ENCODE measurements at places on chromosomes 11 and 22.

GRCh38 chr22:42817556-42817955 is 39.5 kb downstream of the ARFGAP3 start:
- no peak for DNase-seq

GRCh38 chr22:48198489-48199459 is 1436.3 kb downstream of the TBC1D22A start:
- no peak for DNase-seq

DNA sequence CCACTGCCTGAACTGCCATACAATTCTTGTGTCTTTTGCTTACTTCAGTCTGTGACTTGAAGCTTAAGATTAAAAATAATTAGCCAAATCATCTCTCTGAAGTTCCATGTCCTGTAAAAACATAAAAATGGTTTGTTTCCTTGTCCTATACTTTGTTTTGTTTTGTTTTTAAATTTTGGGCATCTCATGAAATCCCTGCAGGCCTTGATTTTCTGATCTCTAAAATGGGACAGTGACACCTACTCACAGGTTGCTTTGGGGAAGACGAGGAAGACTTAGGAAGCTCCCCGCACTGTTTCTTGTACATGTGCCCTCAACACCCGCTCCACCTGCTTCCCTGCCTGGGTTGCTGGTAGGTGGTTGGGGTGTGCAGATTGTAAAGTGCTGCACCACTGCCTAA is 38.9 kb downstream of the TSPAN18 start:
- DNase-seq = no peak

DNA sequence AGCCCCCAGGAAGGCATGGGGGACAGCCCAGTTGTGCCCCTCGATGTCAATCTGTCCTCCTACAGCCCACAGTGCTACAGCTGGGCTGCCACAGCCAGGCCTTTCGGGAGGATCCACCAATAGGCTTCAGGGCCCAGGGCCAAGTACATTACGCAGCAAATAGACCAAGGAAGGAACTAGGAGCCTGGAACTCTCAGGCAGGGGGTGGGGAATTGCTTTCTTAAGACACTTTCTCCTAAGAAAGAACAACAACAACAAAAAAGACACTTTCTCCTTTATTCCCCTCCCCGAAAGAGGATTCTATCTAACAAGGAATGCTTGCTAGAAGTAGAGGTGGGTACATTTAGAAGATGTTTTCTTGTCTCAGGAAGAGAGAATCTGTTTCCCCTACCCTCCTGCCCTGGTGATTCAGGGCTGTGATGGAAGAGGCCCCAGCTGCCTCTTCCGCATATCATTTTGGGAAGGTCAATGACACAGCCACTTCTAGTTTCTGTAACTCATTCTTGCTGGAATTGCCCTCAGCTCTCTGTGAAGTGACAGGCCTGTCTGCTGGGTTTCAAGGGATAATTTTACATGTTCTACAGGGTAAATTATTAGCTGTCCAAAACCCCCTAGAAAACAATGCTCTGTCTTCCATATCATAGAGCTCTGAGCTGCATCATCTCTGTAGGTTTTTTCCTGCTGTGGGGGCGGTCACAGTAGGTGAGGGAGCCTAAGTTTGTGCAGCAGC is 6.0 kb upstream of the MALAT1 start:
- no peak for DNase-seq

DNA sequence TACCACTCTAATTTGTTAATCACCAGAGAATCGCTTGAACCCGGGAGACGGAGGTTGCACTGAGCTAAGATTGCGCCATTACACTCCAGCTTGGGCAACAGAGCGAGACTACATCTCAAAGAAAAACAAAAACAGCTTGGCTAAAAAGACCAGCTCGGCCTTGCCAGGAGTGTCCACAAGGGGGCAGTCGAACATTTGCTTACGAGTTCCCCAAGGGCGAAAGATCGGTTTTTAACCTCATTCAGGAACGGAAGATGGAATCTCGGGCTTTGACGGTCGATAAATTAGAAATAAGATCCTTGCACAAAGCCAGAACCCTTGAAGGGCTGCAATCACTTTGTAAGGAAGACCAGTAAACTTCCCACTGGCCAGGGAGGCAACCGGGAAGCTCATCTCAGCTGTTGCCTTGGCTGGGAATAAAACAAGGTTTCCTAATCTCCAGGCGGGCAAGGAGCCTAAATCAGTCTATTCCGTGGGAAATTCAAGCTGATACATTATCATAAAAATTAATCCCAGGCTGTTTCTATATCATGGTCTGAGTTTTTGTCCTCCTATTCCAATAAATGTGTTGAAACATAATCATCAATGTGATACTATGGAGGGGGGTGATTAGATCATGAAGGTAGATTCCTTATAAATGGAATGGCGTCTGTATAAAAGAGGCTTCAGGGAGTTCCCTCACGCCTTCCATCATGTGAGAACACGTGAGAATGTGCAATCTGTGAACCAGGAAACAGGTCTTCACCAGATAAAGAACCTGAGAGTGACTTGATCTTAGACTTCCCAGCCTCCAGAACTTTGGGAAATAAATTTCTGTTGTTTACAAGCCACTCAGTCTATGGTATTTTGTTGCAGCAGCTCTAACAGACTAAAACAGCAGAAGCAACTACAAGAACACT is 14.9 kb upstream of the SLC29A2 start:
- peak; percentile 96 for DNase-seq

DNA sequence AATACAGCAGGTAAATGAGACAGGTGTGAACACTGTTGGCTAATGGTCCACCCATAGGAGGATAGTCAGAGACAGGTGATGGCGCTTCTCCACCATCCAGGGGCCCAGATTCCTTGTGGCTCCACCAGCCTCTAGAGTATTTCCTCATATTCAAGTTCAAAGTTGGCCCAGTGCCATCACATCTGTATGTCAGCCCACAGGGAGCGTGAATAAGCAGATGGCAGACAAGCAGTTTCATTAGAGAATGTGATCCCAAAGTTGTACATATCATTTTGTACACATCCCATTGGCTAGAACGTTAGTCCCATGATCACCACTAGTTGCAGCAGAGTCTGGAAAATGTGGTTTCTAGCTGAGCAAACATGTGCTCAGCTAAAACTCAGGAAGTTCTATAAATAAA is 11.0 kb upstream of the CWF19L2 start:
- DNase-seq = no peak

DNA sequence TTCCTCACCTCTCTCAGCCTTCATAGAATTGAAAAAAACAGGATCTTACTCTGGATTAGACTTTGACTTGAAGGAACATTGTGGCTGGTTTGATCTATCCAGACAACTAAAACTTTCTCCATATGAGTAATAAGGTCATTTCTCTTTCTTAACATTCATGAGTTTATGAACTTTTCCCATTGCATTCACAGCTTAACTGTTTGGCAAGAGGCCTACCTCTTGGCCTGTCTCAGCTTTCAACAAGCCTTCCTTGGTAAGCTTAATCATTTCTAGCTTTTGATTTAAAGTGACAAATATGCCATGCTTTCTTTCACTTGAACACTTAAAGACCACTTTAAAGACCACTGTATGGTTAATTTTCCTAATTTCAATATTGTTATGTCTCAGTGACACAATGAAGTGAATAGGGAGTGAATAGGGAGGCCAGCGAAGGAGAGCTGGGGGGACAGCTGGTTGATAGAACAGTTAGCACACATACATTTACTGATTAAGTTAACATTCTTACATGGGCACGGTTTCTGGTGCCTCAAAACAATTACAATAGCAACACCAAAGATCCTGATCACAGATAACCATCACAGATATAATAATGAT is 17.0 kb downstream of the IMMP1L start:
- DNase-seq = no peak

- DNase-seq = no peak
Observed at GRCh38 chr11:70507466-70508230, 109.3 kb downstream of the CTTN start.

GRCh38 chr11:128803449-128804245 is 63.4 kb downstream of the KCNJ1 start:
- no peak for DNase-seq

- no peak for DNase-seq
Observed at GRCh38 chr11:18611196-18611595, 11.6 kb downstream of the MISFA start.

GRCh38 chr11:116829525-116830183 is at the start of gene APOC3:
TSS of gene APOC3 (plus strand) at chr11:116829907. CDS start at chr11:116830583, 676 bp downstream.
- peak; percentile 66 for DNase-seq

DNA sequence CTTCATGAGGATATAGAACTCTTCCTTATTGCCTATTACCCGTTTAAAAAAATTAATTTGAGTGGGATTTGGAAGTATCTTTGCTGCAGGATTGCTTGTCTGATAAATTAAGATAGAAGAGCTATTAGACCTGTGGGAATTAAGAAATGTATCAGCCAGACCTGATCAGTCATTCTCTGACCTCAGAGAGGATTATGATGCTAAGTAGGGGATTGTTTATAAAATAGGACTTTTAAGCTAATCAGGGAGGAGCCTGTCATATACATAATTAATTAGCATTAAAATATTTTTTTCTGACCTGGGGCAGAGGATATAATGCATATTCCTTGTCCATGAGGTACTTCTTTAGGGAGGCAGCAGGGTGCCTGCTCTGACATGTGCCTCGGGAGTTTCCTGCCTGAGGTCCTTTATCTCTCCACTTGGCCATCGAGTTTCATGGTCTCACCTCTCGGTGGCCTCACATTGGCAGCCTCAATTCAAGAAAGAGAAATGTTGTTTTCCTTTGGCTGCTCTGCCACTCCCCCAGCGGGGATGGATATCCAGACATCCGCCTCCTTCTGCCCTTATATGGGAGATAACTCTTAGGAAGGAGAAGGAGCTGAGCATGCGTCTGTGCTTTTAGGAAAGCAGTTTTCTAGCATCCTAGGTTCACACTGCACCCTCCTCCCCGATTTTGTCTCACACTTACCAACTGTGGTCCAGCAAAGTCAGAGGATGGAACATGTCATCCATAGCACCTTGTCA is 41.1 kb downstream of the DIXDC1 start:
- no peak for DNase-seq

GRCh38 chr22:27913162-27913741 is 5.8 kb downstream of the PITPNB start:
- peak; percentile 17 for DNase-seq

GRCh38 chr11:122099374-122100036 is 16.5 kb downstream of the BLID start:
- DNase-seq = no peak

DNA sequence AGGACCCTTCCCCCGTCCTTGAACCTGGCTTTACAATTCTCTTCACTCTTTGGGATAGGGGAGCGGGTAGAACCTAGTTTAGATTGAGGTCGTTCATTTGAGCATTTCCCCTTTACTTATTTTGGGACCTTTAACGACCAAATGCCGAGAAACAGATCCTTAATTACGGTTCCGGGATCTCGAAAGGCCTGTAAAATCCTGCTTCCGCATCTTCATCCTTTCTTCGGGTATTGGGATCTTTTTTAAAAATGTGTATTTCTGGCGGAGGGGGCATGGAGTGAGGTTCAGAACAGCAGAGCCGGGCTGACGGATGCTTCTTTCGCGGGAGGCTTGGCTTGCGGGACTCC is 395 bp upstream of the HIPK3 start:
- no peak for DNase-seq

DNA sequence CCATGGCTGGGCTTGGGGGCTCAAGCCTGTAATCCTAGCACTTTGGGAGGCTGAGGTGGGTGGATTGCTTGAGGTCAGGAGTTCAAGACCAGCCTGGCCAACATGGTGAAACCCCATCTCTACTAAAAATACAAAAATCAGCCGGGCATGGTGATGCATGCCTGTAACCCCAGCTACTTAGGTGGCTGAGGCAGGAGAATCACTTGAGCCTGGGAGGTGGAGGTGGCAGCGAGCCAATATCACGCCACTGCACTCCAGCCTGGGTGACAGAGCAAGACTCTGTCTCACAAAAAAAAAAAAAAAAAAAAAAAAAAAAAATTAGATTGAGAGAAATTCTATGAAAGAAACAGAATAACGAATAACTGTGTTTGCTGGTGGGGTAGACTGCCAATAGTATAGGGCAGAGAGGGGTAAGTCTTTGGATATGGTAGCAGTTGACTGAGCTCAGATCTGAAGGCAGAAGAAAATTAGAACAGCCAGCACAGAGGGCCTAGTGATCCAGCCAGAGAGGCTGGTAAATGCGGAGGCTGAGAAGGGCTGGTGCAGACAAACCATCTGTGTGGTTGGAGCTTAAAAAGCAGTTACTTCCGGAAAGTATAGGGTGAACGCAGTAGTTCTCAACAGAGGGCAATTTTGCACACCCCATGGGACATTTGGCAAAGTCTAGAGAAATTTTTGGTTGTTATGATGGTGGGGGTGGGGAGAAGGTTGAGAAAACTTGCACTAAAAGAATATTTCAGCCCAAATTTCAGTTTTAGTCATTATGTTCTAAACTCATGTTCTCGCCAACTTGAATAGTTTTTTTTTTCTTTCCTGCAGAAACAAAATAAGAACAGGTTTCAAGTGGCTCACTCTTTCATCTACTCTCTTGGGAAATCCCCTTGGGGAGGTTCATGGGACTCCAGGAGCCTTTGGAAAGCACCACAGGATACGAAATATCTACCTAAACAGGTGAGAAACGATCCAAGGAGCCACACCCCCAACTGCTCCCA is 1.6 kb upstream of the HORMAD2 start:
- DNase-seq = no peak

- DNase-seq = no peak
Observed at GRCh38 chr11:121448431-121448941, 3.6 kb upstream of the SORL1 start.

GRCh38 chr22:26979294-26979693 is 321.9 kb downstream of the MIAT start:
- DNase-seq = no peak

GRCh38 chr11:64007160-64007628 is 21.0 kb downstream of the OTUB1 start:
- DNase-seq = peak; percentile 48

DNA sequence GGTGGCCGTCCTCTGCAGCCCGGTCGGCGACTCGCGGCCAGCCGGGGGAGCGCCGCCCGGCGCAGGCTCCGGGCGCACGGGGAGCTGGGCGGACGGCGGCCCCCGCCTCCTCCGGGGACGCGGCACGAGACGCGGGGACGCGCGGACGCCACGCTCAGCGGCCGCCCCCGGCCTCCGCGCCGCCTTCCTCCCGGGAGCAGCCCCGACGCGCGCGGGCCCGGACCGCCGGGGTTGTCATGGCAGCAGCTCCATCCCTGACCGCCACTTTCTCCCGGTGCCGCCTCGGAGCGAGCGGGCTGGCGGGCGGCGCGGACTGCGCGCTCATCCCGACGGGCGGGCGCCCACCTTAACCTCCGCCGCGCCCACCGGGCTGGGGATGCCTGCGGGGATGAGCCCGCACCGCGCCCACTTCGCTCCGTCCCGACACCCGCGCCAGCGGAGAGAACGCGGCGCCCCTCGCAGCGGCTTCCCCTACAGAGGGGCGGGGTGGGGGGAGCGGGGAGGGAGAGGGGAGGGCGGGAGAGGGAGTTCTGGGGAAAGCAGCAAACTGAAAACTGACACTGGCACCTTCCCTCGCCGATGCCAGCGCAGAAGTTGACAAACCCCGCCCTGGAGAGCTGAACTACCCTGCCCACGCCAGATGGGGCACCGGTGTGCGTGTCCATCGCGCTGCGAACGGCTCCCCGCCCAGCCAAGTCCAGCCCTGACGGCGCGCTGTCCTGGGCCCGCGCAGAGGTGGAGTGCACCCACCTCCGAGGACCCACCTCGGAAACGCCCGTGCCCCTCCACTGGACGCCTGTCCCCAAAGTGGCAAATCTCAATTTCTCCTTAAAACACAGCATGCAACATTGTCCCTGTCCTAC is 588.4 kb downstream of the OPCML start:
- DNase-seq = no peak
